Stimulated activated CD8-positive, alpha-beta memory T cell treated with anti-CD3 and anti-CD28 coated beads, Interleukin-7, amount 100 ng/mL, for 1 hour (primary cell): ENCODE measurements at places on chromosomes 1 and 21.

- DNase-seq, result no peak
Measured at GRCh38 chr1:99577313-99577712, 68.6 kb upstream of the PALMD start.

DNA sequence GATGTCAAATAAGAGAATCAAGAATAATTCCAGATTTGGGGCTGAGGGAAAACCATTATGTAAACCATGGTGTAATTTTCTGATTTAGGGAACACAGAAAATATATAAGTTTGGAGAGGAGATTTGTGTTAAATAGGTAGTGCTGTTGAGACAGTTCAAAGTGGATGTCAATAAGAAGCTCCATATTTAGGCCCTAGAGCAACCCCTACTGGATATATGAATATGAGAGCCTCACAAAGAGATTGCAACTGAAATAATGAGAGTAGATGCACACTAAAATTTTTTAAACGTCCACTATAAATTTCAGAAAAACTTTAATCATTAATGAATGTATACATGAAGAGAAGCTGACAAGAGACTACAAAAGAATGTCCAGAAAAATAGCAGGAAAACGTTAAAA is 1447.8 kb upstream of the PRMT6 start:
- DNase-seq, result no peak

DNA sequence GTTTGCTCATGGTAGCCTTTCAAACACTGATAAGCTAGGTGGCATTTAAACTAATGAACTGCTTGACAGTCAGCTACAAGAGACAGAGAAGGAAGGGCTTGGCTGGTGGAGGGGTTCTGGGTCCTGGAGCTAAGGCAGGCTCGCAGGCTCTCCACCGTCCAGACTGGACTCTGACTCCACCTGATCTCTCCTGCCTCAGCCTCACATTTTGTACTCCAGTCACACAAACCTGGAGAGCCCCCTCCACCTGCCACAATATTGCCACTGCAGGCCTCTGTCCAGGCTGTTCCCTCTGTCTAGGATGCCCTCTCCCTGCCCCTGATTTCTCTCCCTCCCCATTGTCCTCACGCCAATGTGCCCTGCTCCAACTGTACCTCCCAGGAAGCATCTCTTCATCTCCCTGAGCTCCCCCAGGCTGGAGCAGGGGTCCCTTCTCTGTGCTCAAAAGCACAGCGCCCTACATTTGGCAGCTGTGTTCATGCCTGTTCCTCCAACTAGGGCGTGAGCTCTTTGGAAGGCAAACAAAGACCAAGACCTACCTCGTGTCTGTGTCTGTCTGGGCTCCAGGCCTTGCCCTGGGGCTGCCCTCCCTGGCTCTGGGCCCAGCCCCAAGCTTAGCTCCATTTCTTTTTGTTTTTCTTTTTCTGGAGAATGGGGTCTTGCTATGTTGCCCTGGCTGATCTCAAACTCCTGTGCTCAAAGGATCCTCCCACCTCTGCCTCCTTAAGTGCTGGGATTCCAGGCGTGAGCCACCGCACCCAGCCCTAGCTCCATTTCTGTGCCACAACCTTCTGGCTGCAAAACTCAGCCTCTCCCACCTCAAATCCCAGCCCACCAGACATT is 2.9 kb downstream of the TIE1 start:
- DNase-seq, result no peak

GRCh38 chr1:163796394-163796821 is 474.7 kb downstream of the NUF2 start:
- DNase-seq, result no peak

DNA sequence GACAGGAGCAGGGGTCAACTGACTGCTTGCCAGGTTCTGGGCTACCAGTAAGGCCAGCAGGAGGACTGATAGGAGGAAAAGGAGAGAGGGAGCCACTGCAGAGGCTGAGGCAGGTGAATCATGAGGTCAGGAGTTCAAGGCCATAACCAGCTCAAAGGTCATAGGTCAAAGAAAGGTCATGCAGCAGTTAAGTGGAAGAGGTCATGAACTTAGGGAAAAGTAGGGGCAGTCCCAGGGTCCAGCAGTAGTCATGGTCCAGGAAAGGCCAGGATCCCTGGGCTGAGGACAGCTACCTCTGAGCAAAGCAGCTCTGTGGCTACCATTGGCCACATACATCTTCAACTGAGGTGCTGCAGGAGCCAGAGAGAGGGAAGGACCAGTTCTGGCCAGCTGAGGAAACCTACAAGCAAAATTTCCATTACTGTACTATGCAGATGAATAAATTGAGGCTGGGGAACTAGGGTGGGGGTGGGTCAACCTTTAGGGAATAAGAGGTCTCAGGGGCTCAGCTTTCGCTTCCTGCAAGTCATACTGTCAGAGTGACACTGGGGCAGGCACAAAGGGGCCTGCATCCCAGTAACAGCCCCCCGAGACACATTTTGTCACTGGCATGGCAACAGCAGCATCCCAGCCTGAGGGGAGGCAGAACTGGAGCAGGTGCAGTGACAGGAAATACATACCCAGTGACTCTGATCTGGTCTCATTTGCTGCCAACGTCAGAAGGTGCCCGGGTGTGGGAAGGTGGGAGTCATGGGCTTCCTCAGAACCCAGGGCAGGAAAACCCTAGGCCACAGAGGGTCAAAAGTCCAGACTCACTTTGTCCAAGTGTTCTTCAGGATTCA is 5.2 kb upstream of the INPP5B start:
- no peak for DNase-seq
